ENCODE measurements at places on chromosomes 16 and 17.
A peak's percentile ranks its signal among the peaks of the same experiment; 100 is the strongest.

DNA sequence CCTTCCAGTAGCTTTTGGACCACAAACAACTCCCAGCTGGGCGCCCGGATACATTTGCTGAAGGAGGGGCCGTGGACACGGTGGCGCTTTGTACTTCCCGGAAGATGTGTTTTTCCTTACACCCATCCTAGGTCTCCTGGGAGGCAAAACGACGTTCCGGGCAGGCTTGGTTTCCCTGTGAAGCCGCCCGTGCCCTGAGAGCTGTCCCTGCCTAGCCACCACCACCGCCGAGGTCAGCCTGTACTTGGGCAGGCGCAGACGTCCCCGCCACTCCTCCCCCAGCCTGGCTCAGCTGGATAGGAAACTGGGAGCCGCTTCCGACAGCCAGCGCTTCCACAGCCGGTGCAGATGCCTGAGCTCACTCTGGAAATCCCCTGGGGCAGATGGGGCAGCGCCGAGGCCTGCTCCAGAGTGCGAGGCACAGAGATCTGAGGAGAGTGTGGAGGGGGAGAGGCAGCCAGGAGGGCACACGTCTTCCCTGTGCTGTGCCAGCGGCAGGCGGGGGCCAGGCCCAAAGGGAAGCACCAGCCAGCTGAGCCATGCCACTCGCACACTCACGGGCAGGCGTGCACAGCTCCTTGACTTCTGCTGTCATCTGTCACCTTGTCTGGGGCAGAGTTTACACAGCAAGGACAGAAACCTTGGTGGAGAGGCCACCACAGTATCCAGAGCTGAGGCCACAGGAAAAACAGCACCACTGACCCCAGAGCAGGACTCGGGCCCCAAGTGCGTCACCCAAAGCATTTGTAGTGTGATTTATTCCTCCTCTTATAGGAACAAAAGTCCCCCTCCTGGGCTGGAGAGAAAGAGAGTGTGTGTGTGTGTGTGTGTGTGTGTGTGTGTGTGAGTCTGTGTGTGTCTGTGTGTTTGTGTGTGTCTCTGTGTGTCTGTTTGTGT is 3.0 kb downstream of the RHBDF2 start:
- DNase-seq, result no peak

DNA sequence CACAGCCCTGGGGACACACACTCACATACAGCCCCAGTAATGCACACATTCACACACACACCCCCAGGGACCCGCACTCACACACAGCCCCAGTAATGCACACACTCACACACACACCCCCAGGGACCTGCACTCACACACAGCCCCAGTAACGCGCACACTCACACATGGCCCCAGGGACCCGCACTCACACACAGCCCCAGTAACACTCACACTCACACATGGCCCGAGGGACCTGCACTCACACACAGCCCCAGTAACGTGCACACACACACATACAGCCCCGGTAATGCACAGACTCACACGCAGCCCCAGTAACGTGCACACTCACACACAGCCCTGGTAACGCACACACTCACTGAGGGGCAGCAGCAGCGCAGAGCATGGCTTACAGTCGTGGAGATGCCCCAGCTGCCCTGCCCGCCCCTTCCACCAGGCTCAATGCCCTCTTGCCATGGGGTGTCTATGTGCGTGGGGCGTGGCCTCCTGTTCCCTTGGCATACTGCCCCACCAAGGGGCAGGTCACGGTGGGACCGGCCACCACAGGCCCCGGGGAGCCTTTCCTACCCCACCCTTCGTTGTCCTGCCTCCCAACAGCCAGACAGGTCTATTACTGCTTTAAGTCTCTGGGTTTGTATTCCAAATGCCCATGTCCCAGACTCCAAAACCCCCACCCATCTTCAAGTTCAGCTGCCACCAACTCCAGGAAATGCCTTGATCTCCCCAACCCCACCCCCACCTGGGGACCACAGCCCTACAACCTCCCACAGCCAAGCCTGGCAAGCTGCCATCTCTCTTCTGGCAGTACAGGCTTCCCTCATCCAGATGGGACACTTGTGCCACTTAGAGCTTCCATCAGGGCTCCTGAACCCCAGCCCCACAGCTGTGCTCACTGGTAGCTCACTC is 2.7 kb downstream of the CCDC102A start:
- no peak for DNase-seq

DNA sequence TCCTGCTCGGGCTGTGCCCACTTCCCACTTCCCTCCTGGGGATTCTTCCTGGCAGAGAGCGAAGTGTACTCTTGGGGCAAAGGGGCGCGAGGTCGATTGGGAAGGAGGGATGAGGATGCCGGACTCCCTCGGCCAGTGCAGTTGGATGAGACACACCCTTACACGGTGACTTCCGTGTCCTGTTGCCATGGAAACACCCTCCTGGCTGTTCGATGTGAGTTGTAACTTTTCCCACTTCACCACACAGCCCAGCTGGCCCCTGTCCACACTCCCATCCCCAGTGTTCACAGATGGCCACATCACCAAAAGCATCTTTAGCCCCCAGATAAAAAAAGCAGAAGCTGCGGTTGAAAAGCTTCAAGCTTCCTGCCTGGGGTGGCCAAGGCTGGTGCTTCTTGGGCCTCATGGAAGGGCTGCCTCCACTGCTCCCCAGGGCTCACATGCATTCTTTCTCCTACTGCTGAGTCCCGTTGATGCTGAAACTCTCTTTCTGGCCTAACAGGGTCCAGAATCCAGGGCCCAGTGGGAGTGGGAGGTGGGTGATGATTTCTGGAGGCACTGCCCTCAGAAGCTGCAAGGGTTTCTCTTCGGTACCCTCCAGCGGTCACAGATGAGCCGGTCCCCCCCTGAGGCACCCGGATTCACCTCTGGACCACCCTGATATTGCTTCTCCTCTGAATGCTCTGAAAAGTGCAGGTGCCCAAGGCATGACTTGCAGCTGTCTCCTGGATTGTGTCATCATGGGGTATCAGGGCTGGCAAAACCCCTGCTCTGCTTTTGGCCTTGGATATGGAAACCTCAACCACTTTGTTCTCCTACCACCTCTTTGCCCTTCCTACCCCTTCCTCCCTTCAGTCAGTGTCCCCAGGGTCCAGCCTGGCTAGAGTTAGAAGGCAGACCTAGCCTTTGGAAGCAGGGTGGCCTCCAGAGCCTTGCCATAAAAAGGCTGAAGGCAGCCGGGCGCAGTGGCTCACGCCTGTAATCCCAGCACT is 2.2 kb upstream of the TRAF4 start:
- peak; percentile 99 for DNase-seq

- DNase-seq, result peak; percentile 38
These were observed 100.3 kb upstream of the KIF2B start for GRCh38 chr17:53722407-53722806.

DNA sequence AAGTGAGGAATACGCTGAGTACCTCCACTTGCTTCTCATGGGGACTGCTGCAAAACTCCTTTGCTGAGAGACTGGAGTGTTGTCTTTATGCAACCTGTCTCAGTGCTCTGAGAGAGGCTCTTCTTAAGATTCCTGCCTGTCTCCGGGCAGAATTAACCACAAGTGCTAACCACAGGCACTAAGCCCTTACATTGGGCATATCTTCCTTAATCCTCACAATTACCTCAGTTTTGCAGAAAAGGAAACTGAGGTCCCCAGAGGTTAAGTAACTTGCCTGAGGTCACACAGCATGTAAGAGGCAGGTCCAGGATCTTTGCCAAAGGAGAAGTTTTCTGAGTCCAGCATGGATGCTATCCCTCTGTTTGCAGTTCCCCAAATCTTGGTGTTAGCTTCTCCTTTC is 86.0 kb downstream of the GP2 start:
- DNase-seq, result no peak

- DNase-seq, result no peak
These were observed 358.2 kb downstream of the HAPSTR1 start for GRCh38 chr16:9449597-9449996.

DNA sequence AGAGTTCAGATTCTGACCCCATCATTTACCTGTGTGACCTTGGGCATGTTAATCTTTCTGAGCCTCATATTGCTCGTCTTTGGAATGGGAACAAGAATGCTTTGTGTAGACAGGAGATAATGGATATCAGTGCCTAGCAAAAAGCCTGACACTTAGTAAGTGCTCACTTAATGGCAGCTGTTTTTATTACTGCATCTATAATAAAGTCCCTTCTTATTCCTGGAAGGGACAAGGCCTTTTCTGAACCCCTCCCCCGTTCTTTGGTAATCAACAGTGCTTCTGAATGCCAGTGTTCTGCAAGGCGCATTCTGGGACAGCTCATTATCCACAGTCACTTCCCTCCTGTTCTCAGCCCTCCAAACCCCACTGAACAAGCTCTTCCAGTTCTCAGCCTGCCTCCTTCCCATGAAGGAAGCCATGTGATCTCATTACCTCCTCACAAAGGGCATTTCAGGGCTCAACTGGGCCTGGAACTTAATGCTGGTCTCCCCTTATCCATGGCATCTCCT is 25.1 kb upstream of the SUPT4H1 start:
- no peak for DNase-seq

DNA sequence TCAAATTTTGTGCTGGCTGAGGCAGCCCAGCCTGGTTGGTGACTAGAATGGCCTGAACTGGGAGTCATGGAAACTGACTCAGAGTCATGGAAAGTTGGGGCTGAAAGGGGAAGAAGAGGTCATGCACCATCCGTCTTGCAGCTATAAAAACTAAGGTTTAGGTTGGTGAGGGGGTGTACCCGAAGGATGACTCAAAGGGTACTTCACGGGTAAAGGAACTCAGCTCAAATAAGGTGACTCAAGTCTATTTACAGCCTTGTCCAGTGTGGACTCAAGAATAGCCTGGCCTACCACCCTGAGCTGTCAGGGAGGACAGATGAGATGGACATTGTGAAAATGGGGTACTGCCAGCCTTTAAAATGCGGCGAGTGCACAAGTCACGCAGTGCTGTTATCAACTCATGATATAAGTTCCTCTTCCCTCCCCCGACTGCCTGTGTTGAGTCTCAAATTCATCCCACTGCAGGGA is 18.6 kb downstream of the CD300LB start:
- peak; percentile 66 for DNase-seq

DNA sequence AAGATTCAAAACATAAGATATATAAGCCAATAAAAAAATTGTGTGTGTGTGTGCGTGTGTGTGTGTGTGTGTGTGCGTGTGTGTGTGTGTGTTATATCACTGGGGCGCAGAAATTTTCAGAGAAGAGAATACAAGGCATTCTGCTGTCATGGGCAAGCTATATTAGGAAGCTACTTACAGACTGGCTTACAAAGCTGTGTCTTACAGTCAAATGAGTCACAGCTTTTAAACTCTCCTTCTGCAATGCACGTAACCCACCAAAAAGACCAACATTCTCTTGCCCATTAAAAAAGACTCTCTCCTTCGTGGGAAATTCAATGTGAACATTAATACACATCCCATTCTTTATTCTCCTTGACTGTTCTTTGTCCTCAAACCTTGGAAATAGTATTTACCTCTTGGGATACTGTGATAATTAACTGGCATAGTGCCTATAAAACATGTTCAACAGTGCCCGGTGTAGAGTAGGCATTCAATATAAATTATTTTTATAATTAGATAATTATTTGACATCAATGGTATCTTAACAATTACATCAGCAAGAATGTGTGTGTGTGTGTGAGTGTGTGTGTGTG is 860.4 kb upstream of the SOX9 start:
- no peak for DNase-seq

DNA sequence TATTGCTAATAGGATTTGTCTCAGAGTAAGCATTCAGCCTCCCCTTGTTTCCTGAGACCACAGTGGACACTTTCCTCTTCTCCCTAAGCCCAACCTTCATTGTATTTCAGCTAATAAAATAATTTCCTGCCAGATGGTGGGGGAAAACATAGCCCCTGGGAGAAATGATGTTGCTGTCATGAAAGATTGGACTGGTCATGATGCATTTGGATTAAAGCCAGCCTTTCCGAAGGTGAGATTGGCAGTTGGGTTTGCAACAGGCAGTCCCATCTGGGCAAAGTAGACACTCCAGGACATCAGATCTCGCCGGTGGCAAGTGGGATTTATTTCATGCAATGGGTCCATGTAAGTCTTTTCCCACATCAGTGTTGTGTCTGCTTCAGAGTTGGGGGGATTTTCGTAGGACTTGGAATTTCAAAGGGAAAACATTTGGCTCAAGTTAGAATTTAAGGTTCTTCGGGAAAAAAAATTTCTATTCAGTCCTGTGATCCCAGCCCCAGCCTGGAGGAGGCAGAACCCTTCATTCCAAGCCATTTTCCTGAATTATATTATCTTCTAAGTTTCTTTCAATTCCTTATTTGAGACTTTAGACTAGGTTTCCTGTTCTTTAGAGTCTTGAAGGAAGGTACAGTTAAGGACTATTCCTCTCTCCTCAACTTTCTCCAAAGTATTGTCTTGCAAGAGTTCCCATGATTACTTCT is 391.7 kb downstream of the XYLT1 start:
- no peak for DNase-seq

GRCh38 chr17:2025622-2026309 is 632 bp upstream of the RTN4RL1 start:
- peak; percentile 57 for DNase-seq

GRCh38 chr16:54928016-54928356 is 2.7 kb upstream of the IRX5 start:
- DNase-seq, result peak; percentile 59

- no peak for DNase-seq
These were observed 138.8 kb downstream of the PRKCA start for GRCh38 chr17:66441101-66441661.

DNA sequence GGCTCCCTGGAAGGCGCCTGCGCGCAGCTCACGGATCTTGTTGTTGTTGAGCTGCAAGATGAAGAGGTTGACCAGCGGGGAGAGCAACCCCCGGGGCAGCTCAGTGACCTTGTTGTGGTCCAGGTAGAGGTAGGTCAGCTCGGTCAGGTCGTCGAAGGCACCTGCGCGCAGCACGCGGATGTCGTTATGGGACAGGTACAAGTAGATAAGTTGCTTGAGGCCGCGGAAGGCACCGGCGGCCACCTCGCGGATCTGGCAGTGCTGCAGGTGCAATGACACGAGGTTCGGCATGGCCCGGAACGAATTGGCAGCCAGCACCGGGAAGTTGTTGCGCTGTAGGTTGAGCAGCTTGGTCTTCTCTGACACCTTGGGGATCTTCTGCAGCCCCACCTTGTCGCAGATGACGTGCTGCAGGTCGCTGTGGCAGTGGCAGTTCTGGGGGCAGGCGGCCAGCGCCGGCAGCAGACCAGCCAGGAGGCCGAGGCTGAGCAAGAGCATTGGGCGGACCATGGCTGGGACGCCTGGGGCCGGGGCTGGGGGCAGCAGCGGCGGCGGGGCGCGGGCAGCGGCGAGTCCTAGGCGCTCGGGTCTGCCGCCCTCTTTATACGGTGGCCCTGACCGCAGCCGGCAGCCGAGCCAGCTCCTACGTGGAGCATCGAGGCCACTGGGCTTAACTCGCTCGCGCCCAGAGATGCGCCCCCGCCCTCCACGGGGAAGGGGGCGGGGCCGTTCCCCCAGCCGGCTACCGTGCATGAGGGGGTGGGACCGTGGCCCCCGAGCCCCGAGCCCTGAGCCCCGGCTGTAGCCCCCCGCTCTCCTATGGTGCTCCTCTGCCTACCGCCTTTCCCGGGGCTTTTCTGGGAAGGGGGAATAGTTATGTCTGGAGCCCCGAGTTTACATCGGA is at the start of gene CHAD:
Gene CHAD (minus strand): TSS at position 577 of the 904 bp plus-strand sequence. CDS start 67 bp downstream, at position 510.
- DNase-seq, result no peak

GRCh38 chr16:23699100-23699499 is 13.9 kb downstream of the ERN2 start:
- no peak for DNase-seq

All from OCI-M1 (cell line).